ENCODE measurements at places on chromosomes 7 and 10.
A peak's percentile ranks its signal among the peaks of the same experiment; 100 is the strongest.

- DNase-seq = no peak
Observed at GRCh38 chr7:84821671-84822534, 365.0 kb downstream of the SEMA3D start.

GRCh38 chr10:533186-533585, 156.3 kb downstream of the DIP2C start:
- DNase-seq = no peak

DNA sequence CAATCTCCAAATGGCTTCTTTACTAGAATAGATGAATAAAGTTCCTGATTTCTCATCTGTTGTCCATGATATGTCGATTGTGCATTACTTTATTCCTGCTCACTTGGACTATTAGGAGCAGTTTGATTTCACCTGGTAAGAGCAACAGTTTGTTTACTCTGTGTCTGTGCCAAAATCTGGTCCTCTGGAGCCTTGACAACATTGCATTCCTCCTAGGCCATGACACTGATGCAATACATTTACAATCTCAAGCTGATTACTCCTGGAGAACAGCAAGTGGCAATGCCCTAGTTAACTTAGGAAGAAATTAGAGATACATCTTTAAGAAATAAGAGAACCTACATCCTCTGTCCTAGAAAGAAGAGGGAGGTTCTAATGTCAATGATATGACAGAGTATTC, 71.8 kb downstream of the SGCE start:
- DNase-seq = no peak

DNA sequence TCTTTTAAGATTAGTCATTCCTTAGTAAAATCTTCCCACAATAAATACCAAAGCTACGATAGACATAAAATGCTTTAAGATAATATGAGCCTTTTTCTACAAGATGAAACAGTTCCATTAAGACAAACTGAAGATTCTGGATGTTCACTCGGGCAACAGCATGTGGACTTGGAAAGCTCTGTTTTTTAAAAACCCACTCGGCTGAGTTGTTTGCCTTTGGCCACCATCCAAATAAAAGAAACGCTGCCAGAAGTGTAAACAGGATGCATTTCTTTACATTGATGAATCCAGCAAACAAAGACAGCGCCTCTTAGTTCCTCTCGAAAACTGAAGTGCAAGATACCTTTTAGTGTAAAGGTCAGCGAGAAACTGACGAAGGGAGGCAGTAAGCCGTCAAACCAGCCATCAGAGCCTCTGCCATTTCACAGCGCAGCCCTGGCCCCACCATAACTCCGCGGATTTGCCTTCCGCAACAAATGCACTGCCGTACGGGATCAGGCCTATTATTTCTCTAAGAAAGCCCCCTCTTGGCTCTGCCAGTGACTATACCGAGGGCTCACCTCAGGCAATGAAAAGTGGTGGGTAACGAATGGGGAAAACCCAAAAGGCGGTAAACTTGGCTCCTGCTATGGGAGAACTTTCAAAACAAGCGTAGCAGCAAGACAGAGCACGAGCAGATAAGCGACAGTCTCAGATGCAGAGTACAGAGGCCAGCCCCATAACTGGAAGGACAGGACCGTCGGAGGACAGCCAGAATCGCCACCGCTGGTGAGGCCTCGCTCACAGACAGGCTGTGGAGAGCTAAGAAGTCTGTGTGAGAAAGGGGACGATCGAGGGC, 41.4 kb downstream of the GNA12 start:
- DNase-seq = peak; percentile 31

DNA sequence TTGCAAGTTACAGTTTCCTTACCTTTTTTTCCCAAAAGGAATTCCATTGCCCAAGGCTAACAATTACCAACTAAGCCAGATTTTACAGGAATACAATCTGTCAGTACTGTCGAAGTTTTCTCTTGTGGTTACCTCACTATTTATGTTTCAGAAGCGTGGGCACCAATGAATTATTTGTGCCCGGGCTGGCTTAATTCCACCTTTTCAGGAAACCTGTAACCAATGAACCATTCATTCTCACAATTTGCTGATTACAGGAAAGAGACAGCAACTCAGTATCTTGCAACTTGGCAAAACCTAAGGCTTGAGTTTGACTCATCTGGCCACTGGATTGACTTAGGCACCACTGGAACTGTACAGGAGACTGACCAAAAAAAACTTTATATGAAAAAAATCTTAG, 485.6 kb downstream of the INHBA start:
- no peak for DNase-seq

DNA sequence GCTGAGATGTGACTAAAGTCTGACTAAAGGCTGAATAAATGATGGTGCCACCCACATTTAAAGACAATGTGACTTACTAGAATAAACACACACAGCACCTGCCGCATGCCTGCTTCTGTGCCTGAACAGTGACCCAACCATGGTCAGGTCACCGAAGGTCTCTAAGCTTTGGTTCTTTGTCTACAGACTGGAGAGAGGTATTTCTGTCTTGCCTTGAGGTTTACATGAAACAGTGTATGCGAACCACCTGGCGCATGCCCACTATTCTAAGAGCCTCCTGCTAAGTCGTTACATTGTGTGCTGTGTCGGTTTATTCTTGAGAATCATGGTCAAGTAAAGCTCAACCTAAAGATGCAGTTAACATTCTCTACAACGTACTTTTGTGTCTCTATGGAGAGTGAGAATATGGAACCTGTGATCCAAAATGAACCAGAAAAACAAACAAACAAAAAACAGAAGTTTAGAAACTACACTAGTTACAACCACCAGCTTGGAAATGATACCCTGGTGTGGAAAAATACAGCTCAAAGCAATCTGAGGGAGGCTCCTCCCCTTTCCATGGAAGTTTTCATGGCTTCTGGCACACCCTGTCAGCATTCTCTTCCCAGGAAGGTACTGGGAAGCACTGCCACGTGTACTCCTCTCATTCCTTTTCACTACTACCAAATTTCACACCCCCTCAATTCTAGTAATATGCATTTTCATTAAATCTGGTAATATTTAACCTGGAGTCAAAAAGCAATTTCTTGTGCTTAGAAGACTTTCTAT, 40.0 kb downstream of the VOPP1 start:
- no peak for DNase-seq

Data from DMS79 (cell line).